ACHN (cell line): ENCODE measurements at places on chromosomes 1 and 21.
A peak's percentile ranks its signal among the peaks of the same experiment; 100 is the strongest.

DNA sequence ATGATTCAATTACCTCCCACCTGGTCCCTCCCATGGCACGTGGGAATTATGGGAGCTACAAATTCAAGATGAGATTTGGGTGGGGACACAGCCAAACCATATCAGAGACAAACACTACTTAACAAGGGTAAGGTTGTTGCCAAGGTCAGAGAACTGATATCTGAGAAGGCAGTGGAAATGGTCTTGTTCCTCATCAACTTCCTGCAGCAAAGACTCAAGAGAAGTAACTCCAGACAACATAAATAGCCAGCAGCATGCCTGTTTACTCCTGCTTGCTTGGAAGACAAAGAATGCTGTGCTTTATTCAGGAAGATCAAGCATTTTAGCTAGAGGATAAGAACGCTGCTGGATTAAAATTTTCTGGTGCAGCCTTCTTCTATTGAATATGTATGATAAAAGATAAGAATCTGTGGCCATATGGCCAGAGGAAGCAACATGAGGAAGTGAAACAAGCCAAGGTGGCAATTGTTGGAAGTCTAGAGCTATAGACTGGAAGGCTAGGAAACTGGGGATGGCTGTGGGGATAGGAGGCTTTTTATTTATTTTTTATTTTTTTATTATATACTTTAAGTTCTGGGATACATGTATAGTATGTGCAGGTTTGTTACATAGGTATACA is 36.4 kb downstream of the DDAH1 start:
- no peak for DNase-seq

DNA sequence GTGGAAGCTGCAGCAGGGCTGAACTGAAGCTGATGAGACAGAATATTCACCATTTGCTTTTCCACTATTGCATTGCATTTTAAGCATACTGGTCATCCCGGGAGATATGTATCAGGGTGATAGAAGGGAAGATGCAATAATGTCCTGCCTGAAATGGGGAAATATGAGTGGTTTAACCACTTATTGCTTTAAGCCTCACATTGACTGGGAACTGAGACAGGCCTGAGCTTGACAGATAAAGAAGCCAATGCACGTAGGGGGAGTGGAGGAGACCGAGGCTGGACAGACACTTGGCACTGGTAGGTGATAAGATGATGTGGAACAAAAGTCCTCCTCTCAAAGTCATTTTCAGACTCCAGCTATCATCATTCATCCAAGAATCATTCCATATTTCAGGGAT is 911.7 kb upstream of the NCAM2 start:
- DNase-seq: no peak

DNA sequence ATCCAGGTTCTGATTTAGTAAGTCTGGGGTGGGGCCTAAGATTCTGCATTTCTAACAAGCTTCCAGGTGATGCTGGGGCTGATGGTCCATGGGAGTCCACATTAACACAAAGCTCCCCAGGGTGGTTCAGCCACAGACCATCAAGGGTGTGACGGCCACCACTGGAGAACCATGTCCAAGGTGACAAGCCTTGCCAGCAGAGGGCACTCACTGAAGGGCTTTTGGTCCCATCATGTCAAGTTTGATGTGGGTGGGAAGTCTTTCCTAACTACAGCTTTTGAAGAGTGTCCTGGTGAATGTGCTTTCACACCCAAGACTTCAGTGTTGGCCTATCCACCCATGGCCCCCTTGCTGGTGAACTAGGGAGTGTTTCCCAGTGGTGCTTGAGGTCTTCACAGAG is 67.1 kb downstream of the UBE2T start:
- DNase-seq: peak; percentile 44

DNA sequence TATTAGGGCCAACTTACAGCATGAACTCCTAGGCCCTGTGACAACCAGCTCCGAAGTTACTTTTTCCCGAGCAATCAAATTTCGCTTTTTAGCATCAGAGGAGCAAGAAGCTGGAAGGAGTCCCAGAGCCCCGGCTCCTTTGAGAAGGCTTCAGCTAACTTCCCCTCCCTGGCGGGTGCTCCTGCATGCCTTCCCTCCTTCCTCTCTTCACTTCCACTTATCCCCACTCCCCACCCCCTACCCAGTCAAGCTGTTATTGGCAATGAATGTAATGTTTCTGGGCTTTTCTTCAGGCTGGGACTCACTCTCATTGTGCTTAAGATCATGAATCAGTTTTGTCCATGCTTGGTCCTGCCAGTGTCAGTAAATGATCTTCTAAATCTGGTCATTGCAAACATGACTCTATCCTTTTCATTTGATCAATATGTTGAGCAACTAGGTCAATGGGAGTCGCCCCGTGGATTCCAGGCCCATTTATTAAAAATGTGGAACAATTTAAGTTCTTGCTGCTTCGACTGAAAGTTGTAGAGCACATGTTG is 94.5 kb upstream of the TSPAN2 start:
- DNase-seq: no peak

DNA sequence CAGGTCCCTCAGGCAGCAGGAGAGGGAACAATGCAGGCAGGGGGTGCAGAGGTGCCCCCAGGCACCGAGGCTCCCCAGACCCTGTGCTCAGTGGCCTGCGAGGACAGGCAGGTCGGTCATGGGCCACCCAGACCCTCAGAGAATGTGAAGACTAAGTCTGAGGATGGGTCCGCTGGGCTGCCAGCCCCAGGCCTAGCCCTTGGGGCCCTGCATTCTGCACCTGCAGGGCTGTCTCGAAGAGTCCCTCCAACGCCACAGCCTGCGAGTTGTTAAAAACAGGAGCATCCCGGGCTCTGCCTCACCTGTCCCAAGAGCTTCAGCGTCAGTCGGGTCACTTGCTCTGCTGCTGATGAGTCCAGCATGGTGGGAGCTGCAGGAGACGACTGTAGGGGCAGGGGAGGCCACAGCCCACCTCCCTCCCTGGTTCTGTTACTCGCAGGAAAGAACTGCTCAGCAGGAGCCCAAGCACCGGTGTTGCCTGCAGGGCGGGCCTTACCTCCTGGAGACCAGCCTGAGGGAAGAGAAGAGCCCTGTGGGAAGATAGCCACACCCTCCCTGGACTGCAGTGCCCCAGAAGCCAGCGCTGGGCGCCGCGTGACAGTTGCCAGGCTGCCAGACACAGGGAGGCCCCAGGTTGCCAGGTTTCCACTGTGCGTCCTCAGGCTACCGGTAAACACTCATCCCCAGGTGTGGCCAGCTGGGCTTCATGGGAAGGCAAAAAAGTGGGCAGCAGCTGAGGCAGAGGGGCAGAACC is 5.8 kb downstream of the C21orf58 start:
- no peak for DNase-seq

GRCh38 chr1:91699339-91699974 is 186.5 kb downstream of the TGFBR3 start:
- DNase-seq: no peak

GRCh38 chr1:25019337-25020172 is 89.5 kb upstream of the RUNX3 start:
- no peak for DNase-seq

GRCh38 chr1:51928896-51929295 is 50.4 kb upstream of the NRDC start:
- DNase-seq: no peak

GRCh38 chr1:176799327-176799726 is 336.4 kb downstream of the PAPPA2 start:
- DNase-seq: no peak

DNA sequence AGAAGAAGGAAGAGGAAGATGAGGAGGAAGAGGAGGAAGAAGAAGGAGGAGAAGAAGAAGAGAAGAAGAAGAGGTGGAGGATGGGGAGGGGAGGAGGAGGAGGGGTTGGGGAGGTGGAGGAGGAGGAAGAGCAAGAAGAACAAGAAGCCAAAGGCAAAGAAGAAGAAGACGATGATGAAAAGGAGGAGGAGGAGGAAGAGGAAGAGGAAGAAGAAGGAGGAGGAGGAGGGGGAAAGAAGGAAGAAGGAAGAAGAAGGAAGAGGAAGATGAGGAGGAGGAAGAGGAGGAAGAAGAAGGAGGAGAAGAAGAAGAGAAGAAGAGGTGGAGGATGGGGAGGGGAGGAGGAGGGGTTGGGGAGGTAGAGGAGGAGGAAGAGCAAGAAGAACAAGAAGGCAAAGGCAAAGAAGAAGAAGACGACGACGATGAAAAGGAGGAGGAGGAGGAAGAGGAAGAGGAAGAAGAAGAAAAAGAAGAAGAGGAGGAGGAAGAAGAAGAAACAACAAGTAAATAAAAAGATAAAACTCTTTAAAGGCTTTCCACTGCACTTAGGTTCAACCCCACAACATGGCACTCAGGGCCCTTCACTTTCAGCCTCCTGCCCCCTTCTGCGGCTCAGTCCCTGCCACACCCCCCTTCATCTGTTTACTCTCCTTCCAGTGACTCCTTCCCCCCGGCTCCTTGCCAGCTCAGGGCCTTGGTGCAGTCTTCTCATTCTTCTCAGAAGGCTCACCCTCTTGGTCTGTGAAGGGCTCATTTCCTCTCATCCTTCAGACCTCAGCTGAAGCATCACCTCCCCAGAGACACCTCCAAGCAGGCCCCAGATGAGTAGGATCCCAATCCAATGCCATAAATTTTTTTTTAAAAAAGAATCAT is 114.0 kb downstream of the KCNN3 start:
- DNase-seq: no peak

DNA sequence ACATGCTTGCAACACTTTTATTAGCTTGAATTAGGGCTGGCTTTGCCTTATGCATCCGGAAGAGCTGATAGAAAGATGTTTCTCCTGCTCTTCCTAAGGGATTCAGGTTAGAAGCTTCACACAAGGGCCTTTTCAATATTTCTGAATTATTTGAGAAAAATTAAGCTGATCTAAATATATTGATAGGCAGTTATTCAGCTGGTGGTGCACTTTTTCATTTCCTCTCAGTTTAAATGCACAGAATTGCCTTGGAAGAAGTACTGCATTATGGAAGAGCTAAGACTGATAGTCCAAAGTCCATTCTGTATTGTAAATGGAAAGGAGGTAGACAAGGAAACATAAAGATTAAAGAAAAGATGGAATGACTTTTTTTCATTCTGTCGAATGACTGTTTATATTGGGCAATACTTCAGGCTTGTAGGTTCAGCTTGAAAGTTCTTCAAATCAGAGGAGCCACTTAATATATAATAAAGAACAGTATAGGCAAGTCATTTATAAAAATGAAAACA is 398.4 kb upstream of the B3GALT2 start:
- DNase-seq: no peak

DNA sequence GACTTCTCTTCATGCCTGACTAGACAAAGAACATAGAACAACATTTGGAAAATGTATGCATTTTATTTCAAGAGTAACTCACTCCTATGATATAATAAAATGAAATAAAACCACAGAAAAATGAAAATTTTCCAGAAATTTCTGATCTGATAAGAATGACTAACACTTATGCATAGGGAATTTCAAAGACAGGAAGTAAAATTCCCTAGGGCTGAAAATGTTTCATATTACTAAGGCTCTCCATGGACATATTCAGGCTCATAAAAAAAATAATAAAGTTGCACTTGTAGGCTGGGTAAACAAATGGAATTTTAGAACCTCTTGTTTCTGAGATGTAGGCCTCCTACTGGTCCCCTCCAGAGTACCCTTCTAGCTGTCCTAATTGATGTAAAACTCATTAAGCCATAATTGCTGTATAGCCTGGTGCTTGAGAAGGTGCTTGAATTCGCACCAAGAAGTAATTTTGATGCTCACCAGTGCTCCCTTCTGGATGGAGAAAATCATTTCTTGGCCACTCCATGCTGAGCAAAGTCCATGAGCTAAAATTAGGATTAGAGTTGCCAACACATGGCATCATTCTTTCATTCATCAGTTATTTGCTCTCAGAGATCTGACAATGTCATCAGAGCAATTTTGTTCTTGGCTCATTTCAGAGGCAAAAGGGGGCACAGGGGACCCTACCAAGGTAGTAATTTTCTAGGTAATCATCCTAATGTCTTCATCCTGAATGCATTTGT is 641.0 kb upstream of the CAMK1G start:
- DNase-seq: no peak

GRCh38 chr1:43783671-43784205 is 76.4 kb downstream of the ST3GAL3 start:
- no peak for DNase-seq

DNA sequence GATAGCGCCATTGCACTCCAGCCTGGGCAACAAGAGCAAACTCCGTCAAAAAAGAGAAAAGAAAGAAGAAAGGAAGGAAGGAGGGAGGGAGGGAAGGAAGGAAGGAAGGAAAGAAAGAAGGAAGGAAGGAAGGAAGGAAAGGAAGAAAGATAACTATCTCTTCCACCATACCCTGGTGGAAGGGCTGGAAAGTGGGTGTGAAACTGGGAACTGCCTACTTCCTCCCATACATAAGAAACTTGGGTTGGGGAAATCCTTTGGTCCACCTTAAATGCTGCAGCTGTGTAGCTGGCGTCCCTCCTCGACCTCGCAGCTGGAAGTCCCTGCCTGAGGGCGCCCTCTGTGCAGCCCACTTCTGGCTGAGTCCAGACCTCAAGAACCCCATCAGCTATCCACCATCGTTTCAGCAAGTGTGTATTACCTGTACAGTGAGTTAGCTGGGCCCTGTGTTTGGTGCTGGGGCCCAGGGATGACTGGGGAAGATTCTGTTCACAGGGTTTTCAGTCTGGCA is 4.6 kb upstream of the FAM167B start:
- DNase-seq: no peak

GRCh38 chr1:25893116-25893515 is 13.1 kb downstream of the STMN1 start:
- peak; percentile 6 for DNase-seq

- peak; percentile 72 for DNase-seq
These were observed at the start of gene FMN2 for GRCh38 chr1:240091614-240092300. TSS of gene FMN2 (plus strand) at chr1:240091883. CDS start at chr1:240092110, 227 bp downstream.

DNA sequence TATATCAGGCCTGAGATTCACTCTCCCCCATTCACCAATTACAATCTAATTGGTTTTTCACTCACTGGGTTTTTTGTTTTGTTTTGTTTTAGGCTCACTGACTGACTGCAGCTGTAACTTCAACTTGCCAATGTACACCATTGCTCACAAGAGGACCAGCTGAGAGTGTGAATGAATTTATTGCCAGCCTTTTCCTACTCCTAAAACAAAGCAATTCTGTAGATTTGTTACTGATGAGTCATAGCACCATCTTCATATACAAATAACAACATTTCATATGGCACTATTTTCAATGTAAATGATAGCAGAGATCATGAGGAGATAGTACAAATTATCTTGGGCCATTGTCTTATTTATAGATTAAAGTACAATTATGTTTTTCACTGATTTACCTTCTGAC is 76.0 kb upstream of the DPYD start:
- no peak for DNase-seq

DNA sequence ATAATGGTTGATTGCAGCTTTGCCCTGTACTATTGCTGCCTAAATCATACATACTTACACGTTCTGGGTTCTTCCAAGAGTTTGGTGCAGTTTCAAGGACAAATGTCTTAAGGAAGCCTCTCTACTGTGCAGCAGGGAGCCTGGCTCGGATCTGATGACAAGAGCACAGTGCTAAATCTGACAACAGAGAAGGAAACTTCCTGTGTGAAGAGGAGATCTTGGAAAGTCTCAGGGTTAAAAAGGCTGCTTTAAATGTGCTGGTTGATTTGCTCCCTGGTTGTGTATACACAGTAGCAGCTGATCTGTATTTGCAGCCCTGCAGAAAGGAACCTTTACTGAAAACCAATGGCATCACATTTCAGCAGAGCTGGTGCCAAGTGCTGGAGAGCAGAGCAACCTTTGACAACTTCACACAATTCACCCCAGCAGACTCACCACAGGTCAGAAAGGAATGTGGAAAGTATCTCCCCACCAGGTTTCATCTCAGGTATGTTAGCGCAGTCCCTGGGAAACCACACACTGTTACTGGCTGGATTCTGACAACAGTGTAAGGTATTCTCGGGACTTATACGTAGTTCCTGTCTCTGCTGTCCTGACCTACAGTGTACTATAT is 355.0 kb upstream of the ESRRG start:
- no peak for DNase-seq

GRCh38 chr1:180168786-180169639 is 14.3 kb downstream of the QSOX1 start:
- peak; percentile 81 for DNase-seq

- DNase-seq: no peak
These were observed 75.5 kb downstream of the MAP3K7CL start for GRCh38 chr21:29205988-29206387.
